ENCODE measurements at places on chromosomes 7 and 10.

DNA sequence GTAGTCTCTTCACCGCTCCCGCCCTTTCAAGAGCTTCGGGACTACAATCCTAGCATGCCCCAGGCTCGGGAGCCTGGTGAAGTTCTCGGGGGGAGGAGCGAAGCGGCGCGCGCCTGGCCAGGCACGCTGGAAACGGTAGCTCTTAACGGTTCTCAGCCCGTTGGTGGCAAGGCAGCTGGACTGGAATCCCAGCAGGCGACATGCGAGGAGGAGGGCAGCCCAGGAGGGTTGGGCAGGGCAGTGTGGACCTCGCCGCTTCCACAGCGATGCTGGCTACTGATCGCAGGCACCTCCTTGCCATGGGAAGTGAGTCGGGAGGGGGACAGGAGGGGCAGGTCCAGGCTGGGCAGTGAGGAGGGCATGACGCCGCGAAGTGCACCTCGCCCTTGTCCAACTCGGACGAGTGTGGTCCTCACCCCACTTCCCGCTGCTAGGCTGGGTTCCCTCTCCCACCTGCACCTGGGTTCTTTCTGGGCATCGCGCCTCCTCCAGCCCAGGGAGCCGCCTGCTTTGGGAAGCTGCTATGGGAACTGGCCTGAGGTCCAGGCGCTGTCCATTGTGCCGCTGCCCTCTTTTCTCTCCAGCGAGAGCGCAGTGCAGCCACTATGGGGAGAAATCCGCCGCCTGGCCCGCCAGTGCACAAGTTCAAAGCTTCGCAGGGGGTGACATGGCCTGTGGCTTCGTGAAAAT, 367.8 kb upstream of the NUPR2 start:
- H3K36me3 ChIP-seq: no peaks in the 10 kb centered on the region
- H3K27me3 ChIP-seq: no peaks in the 10 kb centered on the region
- no peak for DNase-seq
- H3K27ac ChIP-seq: no peak overlapping the region
- no peak overlapping the region for H3K4me3 ChIP-seq
- no peaks in the 10 kb centered on the region for H3K4me1 ChIP-seq

- no peak overlapping the region for H3K4me3 ChIP-seq
- peaks cover 21% of the 10 kb centered on the region for H3K4me1 ChIP-seq
- no peak for DNase-seq
Observed at GRCh38 chr7:84200859-84201258, 6.3 kb upstream of the SEMA3A start.

DNA sequence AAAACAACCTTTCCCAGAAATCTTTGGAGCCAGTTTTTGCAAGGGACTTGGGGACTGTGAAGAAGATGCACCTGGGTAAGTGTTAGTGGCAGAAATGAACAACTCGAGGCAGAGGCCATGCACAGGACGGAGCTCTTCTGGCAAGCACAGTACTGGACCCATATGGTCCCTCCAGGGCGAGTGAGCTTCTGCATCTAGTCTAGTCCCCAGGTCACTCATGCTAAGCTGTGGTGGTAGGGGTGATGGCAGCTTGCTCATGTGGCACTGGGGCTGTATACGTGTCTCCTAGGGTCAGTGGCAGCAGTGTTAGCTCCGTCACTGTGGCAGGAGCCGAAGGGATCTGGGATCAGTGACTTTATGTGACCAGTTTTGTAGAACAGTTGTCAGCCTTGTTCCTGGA, 9.3 kb upstream of the LRRC61 start:
- no peaks in the 10 kb centered on the region for H3K27me3 ChIP-seq
- no peak overlapping the region for H3K27ac ChIP-seq
- DNase-seq: no peak
- peaks cover 10% of the 10 kb centered on the region for H3K4me1 ChIP-seq
- H3K4me3 ChIP-seq: no peak overlapping the region

DNA sequence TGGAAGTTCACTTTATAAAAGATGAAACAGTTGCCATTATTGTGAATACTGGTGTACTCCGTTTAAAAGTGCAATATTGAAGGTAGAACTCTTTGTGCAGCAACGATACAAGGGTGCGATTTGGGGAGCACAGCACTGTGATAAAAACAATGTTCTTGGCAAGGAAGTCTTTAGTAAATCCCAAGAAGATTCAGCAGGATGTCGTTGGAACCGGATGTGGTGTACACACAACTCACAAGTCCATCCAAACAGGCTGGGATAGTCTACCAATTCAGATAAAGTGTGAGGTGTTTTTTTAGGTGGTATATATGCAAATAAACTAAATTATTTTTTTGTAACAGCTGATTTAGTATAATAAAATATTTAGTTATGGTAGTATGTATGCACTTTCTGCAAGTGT, 46.7 kb downstream of the ZNF777 start:
- H3K4me3 ChIP-seq: peak overlapping the region; percentile 58
- H3K27me3 ChIP-seq: peaks cover 20% of the 10 kb centered on the region
- no peaks in the 10 kb centered on the region for H3K36me3 ChIP-seq
- peaks cover 3% of the 10 kb centered on the region for H3K4me1 ChIP-seq
- H3K27ac ChIP-seq: no peak overlapping the region
- DNase-seq: no peak

DNA sequence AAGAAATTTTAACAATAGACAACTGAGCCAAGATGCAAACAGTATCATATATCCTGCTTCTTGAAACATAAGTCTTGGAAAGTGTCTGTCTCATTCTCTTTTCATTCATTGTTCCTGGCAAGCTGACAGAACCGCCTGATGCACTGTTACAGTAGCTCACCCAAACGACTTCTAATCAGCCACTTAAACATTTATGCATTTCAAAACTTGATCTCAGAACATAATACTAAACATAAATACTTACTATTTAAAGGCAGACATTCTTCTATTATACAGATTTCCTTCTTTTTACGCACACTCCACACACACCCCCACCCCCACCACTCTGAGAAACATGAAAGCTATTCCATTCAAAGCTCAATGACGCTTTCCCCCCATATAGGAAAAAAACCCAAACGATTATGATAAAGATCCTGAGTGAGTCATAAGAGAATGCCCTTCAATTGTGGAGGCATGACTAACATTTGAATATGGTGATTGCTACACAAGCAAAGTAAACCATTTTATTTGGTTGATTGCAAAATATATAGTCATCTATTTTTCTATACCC, 30.5 kb downstream of the SHTN1 start:
- no peak overlapping the region for H3K4me3 ChIP-seq
- no peaks in the 10 kb centered on the region for H3K27me3 ChIP-seq
- H3K27ac ChIP-seq: no peak overlapping the region
- peaks cover 18% of the 10 kb centered on the region for H3K4me1 ChIP-seq

GRCh38 chr10:28479425-28479865, 53.5 kb upstream of the WAC start:
- no peak overlapping the region for H3K4me3 ChIP-seq
- no peaks in the 10 kb centered on the region for H3K27me3 ChIP-seq
- no peak overlapping the region for H3K27ac ChIP-seq
- no peak for DNase-seq
- H3K4me1 ChIP-seq: no peaks in the 10 kb centered on the region

- no peak overlapping the region for H3K27ac ChIP-seq
- DNase-seq: no peak
- H3K36me3 ChIP-seq: no peaks in the 10 kb centered on the region
- H3K4me3 ChIP-seq: no peak overlapping the region
Observed at GRCh38 chr10:18906636-18907035, 142.0 kb upstream of the MALRD1 start.

DNA sequence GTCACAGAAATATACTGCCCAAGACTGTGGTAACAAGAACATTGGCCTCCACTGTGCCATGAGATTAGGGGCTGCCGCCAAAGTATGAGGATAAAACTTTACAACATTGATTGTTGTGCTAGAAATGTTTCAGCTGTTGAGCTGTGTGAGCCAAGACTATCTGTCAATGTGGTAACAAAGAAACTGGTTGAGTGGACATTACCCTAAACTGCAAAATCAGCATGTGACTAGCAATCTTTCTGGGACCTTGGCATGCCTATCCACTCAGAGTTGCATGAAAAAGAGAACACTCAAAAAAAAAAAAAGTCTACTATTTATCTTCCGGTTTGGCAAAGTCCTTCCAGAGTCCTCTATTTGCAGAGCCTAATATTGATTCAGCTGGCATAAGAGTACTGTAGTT, 605.6 kb upstream of the CNTNAP2 start:
- H3K27me3 ChIP-seq: no peaks in the 10 kb centered on the region
- H3K4me1 ChIP-seq: no peaks in the 10 kb centered on the region
- H3K4me3 ChIP-seq: no peak overlapping the region
- no peak overlapping the region for H3K27ac ChIP-seq
- H3K36me3 ChIP-seq: no peaks in the 10 kb centered on the region
- no peak for DNase-seq

- no peaks in the 10 kb centered on the region for H3K27me3 ChIP-seq
- peaks cover 23% of the 10 kb centered on the region for H3K36me3 ChIP-seq
- no peak overlapping the region for H3K4me3 ChIP-seq
- DNase-seq: no peak
- no peaks in the 10 kb centered on the region for H3K4me1 ChIP-seq
Observed at GRCh38 chr10:131961047-131961776, 20.5 kb downstream of the BNIP3 start.

DNA sequence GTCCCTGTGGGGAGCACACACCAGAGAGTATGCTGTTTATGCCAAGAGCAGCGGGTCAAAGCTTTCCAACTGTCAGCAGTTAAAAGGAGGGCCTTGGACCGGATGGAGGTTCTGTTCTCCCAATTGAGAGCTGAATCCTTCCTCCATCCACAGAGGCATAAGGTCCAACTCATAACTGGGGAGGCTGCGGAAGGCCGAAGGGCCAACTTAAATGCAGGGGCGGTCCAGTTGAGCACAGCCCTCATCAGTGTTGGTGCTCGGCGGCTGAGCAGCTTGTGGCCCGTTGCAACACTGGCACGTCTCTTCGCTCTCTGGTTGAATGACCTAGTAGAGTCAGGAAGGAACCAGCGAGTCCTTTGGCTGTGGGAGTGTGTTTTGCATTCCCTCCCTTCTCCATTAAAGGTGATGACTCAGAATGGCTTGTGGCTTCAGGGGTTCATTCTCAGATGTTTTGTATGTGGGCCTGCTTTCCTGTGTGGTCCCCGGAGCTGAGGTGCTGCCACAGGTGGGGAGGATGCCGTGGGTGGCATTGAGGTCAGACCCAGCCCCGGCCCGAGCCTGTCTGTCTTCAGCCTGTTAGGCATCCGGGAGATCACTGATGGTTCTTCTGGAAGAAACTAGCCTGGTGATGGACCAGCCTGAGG, 44.8 kb upstream of the DMBT1 start:
- peaks cover 5% of the 10 kb centered on the region for H3K27me3 ChIP-seq
- H3K4me1 ChIP-seq: no peaks in the 10 kb centered on the region
- DNase-seq: no peak
- H3K36me3 ChIP-seq: no peaks in the 10 kb centered on the region
- no peak overlapping the region for H3K27ac ChIP-seq

DNA sequence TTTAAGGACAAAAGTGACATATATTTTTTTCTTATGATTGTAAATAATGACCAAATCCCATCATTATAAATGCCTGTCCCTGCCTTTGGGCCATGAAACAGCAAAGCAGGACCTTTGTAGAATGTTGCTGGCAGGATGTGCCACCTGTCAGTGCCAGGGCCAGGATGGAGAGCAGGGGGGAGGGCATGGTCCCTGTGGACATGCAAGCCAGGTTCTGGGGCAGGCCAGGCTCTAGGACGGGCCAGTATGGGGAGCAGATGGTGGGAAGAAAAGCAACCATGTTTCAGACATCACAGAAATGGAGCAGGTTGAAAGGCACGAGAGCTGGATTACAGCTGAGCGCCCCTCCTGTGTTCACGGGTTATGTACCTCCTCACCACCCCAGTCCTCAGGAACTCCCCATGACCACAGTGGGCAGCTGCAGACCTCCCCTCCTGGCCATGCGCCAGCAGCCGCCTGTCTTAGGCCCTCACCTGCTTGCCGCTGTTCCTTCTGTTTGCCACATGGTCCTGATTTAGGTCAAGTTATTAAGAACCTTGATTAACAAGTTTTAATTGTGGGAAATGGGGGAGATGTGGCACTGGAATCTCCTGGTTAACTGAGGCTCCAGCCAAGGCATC, 210.4 kb downstream of the PAXIP1 start:
- no peak for DNase-seq
- H3K27me3 ChIP-seq: peaks cover 45% of the 10 kb centered on the region
- no peak overlapping the region for H3K4me3 ChIP-seq
- no peaks in the 10 kb centered on the region for H3K36me3 ChIP-seq
